ENCODE measurements at places on chromosomes 7 and 10.
A peak's percentile ranks its signal among the peaks of the same experiment; 100 is the strongest.

- no peak for DNase-seq
Observed at GRCh38 chr10:58567652-58568051, 55.0 kb downstream of the BICC1 start.

DNA sequence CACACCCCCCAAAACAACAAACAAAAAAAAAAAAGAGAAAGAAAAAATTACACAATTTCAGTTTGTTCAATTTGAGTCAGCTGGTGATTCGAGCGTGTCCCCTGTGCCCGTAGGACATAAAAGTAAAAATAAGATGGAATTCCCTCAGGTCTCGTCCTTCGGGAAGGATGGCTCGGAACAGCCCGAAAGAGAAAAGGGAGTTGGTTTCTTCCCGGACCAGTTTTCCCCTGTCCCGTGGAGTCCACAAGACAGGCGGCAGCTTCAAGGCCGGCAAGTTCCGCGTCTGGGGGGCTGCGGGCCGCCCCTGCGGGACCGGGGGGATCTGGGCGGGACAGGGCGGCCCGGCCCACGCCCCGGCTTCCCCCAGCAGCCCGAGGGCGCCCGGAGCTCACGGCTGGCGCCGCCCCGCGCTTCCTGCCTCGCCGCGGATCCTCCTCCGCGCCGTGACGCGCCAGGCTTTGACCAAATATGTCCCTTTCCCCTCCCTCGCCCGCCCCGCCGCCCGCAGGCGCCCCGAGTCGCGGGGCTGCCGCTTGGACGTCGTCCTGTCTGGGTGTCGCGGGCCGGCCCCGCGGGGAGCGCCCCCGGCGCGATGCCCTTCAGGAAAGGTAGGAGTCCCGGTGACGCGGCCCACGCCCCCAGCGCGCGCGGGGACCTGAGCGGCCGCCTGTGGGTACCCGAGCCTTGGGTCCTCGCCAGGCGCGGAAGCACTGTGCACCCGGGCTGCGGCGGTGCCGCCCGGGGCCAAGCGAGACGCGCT is 55.8 kb downstream of the RBM17 start:
- peak; percentile 84 for DNase-seq

GRCh38 chr10:381346-381745 is 246.1 kb downstream of the ZMYND11 start:
- no peak for DNase-seq

- no peak for DNase-seq
Observed at GRCh38 chr10:127997271-127997670, 90.4 kb downstream of the PTPRE start.

GRCh38 chr7:93148144-93148543 is at the start of gene SAMD9L:
SAMD9L (minus strand) TSS chr7:93148385; CDS start chr7:93135971, 12,414 bp downstream.
- no peak for DNase-seq

DNA sequence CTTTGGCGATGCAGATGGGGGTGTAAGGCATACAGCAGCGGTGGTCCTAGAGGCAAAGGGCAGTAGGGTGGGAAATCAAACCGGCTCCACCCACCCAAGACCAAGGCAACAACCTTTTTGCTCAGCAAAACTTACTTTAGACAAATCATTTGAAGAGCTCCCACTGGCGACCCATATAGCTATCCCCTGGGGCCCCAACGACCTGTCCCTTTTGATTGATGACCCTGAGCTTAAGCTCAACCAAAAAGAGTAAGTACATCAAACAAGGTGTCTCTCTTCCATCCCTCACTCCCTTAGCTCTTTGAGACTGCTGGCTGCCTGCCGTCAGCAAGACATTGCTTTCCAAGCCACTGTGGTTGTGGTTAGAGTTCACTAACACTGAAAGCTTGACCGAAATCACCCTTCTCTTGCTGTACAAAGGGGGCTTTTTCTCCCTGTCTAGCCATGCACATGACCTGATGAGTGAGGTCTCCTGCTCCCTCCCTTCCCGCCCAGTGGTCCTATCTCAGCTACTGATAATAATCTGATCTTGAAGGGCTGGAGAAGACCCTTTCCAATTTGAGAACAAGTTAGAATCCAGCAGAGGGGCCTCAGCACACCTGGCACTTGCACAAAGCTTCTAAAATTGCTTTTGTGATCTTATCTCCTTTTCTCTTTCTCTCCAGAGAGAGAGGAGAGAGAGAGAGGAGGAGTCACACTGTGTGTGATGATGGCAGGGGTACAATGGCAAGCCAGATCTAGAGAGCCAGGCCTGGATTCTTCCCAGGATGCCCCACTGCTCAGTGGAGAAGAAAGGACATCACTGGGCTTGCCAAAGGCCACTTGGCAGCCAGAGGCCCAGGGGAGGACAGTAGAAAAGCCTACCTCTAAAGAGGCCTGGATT is 42.2 kb downstream of the XPNPEP1 start:
- DNase-seq: no peak

DNA sequence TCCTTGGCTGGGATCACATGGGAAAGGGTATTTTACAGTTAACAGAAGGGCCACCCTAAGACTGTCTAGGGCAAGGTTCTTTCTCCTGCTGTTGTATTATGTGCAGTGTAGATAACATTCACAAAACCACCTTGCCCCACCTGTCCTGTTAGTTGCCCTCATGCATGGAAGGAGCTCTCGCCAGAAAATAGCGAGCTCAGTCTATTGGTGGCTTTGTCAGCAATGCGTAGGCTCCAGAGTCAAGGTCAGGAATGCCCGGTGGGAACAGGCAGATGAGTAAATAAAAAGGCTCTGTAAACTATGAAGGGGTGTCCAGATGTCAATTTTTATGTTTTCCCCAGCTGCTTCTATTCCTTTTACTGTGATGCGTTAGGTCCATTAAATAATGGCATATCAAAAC is 107.1 kb upstream of the WDR11 start:
- no peak for DNase-seq

- no peak for DNase-seq
Observed at GRCh38 chr10:90417029-90417428, 440.8 kb downstream of the HTR7 start.

DNA sequence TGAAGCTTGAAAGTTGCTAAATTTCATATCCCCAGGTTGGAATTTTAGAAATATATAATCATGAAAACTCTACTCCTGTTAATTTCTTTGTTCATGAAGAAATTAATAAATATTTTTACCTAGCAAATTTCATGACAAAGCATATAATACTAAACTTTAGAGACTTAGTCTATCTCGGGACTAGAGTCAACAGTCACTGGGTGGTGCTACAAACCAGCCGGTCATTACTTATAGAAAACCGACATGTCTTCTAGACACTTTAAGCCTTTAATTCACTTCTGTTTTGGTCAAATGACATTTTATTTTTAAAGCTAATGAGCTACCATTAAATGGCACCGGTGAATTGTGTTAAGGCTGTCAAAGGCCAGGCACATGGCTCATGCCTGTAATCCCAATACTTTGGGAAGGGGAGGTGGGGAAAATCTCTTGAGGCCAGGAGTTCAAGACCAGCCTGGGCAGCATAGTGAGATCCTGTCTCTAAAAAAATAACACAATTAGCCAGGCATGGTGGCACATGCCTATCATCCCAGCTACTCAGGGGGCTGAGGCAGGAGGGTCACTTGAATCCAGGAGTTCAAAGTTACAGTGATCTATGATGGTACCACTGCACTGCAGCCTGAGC is 270.1 kb downstream of the CACNA2D1 start:
- DNase-seq: no peak

GRCh38 chr10:47319784-47320183 is 2.5 kb upstream of the GDF2 start:
- DNase-seq: no peak

DNA sequence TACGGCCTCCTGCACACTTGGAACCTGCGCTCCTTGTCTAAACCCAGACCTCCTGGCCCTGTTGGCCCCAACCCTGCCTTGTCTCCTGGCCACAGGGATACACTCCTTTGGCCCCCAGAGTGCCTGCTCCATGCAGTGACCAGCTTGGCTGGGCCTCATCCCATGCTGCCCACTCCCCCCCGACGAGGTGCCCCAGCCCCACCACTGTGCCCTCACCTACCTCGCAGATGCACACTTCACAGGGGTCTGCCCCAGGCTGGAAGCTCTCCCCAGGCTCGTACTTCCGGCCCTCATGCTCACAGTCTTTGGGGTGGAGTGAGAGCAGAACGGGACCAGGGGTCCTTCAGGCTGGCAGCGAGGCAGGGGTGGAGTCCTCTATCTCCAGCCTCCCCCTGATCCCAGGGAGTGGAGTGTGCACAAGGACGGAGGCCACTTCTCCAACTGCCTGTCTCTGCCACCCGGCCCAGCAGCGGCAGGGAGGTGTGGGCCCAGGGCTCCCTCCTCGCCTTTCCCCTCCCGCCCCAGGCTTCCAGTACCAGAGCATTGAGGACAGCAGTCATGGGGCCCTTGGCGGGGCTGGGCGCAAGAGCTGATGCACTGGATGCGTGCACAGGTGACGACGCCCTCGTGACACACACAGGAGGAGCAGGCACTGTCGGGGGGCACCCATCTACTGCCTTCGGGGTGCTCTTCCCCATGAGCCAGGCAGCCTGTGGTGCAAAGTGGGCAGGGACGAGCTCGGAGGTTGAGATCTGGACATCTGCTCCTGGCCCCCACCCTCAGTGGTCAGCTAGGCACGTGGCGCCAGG is 22.1 kb downstream of the ATP6V1F start:
- DNase-seq: no peak

- DNase-seq: no peak
Observed at GRCh38 chr10:33267708-33268107, 66.8 kb downstream of the NRP1 start.

DNA sequence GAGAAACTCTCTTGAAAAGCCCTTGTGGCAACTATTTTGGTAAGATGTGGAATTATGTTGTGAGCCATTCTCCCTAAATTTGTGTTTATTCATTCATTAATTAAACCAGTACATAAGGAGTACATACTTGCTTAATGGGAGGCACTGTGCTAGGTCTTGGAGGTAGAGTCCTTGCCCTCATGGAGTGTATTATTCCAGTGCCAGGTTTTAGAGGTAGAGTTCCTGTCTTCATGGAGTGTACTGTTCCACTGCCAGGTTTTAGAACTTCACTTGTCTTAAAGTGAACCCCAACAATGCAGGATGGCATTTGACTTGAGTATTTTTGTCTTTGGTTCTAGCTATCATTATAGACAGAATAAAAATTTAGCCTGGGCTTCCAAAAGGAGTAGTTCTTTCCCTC is 8.8 kb downstream of the MXI1 start:
- DNase-seq: no peak

GRCh38 chr7:140200061-140200989 is 23.5 kb upstream of the KDM7A start:
- DNase-seq: no peak

DNA sequence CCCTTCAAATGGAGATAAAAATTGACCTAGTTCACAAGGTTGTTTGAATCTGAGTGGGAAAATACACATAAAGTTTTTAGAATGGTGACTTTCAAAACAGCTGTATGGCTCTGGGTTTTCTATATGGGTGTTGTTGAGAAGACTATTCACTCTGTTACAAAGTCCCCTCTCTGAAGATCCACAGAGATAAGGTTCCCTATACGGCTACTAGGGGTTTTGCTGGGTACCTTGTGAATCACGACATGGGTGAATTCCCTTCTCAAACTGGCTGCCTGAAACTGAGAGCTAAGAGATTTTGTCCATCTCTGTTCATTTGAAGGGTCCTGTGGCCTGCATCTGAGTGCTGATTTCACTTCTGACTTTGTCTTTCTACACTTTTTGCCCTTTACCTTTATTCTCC is 11.8 kb upstream of the SLC13A1 start:
- no peak for DNase-seq

- no peak for DNase-seq
Observed at GRCh38 chr10:22962817-22963216, 35.0 kb downstream of the ARMC3 start.

GRCh38 chr10:48511875-48512231 is 93.0 kb downstream of the ARHGAP22 start:
- peak; percentile 16 for DNase-seq

Measured in midbrain (tissue), 1 donor.